ENCODE measurements at places on chromosomes 7 and 10. TPM values are rescaled to one million over a fixed set of nuclear protein-coding genes. Genes with fewer than 3 reads are reported as not detected.

The ITPRID1 gene
- total RNA-seq, result not detected

DNA sequence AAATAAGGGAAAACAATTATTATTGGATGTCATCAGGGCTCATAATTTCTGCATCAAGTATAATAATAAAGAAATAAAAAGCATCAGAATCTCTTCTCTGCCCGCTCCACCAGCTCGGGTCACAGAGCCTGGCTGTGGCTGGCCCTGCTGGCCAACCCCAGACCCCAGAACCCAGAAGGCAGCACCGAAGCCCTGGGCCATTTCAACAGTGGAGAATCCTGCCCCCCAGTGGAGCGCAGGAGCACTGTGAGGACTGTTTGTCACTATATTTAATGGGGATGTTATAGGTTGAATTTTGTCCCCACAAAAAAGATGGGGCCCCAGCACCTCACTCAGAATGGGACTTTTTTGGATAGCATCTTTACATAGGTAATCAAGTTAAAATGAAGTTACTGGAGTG, 27.3 kb downstream of the DENND11 start:
- DNase-seq, result no peak

DNA sequence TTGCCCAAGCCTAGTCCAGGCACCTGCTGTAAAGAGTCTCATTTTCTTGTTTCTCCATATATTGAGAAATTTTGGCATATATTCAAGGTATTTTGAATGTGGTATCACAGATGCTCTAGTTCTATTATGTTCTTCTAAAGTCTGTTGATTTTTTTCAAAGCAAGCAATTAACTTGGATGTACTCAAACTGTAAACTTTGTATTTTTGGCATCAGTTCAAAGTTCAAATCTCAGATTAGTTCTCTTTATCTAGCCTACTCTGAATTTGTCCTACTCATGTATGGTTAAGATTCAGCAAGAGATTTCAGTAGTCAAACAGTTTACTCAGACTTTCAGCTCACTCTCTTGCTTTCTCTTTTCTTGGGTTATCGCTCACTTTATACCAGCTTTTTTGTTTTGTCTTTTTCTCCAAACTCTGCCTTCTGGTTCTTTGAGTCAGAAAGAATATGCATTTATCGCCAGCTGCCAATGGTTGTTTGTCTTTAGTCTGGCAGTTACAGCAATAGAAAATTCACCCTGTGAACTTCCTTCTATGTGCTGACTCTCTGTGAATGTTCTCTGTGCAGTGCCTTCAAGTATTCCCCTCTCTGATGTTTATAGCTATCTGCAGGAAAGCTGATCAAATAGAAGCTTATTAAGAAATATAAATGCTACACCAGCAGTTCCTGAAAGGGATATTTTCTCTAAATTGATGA, 56.0 kb downstream of the ANKRD7 start:
- DNase-seq, result no peak

The ENTPD7 gene
- total RNA-seq, result 1.5 TPM

DNA sequence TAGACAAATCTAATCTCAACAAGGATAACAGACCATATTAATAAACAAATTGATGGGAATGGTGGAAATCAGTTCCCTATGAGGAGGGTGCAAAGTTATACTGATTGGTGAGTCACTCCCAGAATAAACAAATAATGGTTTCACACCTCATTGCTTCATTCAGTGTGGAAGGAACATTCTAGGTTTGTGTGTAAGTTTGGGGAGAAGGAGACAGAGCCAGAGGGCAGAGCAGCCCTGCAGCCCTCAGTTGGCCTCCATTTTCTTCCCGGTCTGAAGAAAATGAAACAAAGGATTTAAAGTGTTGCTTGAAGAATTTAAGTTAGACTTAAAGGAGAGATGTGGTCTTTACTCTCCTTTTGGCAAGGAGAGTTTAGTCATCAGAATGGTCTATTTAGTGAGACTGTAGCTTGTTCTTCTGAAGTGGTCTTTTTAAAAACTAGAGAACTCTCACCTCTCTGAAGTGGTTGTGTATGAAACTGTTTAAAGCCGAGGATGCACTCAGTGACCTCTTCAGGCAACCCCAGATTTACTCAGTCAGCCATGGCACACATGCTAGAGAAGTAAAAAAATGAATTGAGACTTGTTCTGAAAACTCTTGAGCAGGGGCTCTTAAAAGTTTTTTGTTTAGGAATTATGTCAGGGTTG, 27.2 kb downstream of the IKZF1 start:
- DNase-seq, result no peak

DNA sequence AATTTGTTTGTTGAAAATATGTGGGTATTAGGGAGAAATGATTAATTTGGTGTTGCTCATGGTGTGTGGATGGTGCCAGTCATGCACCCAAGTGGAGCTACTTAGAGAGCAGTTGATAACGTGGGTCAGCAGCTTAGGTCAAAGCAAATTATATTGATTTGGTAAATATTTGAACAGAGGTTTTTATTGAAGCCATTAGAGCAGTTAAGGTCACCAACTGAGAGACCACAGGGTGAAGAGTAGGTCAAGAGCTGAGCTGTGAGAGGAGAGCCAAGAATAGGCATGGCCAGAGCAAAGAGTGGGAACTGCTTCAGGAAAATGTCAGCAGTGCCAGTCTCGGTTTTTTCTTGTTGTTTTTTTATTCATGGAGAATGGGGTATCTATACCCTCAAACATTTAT, 97.9 kb downstream of the TMEM168 start:
- no peak for DNase-seq

DNA sequence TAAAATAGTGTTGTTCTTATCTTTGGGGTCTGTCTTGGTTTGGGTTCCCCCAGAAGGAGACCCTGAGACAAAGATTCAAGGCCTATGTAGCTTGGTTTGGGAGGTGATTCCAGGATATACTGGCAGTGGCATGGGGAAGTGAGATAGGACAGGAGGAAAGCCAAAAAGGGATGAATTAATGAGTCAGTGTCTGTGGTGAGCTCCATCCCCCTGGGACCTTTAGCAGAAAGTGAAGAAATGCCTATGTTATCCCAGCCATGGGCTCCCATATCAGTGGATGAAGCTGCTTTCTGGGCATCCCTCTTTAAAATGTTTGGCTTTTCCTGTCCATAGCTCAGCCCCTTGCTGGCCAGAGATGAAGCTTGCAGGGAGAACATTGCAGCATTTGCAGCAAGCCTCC, 217.0 kb upstream of the CTBP2 start:
- DNase-seq, result no peak

DNA sequence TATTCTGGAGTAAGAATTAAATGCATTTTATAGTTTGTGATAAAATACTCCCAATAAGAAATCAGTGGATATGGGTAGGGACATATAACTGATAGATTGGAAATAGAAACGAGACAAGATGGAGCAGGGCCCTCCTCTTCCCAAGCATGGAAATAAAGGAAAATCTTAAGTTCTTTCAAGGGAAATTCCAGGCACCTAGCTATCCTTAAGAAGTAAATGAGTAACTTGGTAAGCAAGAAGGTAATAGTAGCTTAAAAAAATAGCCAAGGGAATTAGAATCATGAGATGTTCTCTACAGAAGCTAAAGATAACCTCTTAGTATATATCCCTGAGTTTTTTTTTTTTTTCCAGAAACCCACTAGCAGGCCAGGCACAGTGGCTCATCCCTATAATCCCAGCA, 105.5 kb upstream of the FAM3C start:
- no peak for DNase-seq

GRCh38 chr7:140206616-140207389, 30.0 kb upstream of the KDM7A start:
- no peak for DNase-seq

- no peak for DNase-seq
Observed at GRCh38 chr7:125255810-125256209, 326.2 kb upstream of the POT1 start.

DNA sequence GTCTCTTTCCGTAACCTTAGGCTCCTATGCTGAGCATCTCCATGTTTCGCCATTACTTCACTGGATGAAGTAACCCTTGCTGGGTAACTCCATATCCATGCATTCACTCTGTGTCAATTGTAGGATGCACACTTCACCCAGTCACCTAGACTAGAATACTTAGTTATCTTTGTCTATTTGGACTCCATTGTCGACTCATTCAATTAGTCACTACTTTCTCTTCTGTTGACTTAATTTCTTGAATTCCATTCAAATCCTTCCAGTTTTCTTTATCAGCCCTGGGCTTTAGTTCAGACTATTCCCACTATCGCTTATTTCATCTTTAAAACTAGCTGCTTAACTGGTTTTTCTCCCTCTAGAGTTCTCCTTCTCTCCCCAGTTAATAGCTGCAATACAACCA, 111.3 kb upstream of the TNS3 start:
- DNase-seq, result no peak

- DNase-seq, result no peak
Observed at GRCh38 chr7:83038787-83039186, 123.9 kb downstream of the PCLO start.

The EXOSC1 gene
- total RNA-seq, result 30.2 TPM

The HTR5A gene
- not detected for total RNA-seq

DNA sequence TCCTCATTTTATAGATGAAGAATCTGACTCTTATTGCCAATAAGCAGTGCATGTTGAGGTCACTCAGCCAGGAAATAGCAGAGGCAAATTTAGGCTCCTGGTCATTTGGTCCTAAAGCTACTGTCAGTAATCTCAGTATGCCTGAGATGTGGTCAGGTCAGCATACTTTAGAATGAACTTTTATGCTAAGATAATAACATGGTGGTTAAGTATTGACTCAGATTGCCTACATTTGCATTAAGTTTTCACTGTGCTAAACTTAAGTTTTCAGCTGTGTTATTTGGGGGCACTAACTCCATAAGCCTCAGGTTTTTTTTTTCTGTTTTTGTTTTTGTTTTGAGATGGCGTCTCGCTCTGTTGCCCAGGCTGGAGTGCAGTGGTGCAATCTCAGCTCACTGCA, 35.9 kb upstream of the CCSER2 start:
- DNase-seq, result no peak

DNA sequence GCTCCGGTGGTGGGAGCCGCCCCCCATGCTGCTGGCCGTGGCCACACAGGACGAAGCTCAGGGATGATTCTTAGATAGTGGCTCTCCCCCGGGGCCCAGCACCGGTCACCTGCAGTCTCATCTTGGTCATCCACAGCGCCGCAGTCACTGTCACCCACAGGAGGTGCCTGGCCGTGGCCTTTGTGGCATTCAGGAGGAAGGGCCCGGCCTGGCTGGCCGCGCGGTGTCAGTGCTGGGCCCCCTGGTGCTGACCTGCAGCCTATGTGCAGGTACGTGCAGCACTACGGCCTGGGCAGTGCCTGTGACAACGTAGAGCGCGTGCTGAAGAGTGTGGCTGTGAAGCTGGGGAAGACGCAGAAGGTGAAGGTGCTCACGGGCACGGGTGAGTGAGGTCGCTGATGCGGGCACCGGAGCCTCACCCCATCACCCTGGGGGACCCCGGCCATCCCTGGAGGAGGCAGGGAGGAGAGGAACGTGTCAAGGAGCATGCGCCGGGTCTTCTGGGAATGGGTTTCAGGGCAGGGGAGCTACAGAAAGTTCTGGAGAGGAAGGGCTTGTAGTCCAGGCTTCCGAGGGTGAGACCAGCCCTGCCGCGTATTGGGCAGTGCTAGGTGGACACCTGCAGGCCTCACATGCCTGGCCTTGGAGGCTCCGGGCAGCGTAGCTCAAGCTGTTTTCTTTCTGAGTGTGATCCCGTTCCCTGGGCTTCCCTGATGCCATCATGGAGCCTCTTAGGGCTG, 5.0 kb downstream of the SPRN start:
- DNase-seq, result no peak

DNA sequence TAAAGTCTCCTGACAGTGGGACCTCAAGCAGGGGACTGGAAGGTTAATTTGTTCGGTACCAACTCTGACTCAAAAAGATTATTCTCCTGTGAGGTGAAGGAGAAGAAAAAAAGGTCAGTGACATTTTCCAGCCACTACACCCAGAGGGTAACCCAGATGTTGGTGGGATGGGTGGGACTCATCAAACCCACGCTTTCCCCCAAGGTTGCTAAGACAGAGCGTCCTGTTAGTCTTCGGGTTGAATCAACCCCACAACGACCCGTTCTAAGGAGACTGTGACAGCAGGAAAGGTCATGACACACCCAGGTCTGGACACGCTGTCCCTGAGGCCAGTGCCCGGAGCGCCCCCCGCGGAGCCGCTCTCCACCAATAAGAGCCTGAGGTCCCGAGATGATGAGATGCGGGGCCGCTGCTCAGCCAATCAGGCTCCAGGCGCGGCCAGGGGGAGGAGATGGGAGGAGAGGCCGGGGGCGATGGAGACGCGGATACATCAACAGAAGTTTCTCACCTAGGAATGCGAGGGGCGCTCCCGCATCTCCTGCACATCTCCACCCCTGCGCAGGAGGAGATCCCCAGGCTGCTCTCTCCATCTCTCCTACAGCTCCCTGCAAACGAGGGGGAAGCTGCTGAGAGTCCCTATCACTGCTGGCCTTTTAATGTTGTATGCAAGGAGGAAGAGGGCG, at the start of gene WNT16:
Gene WNT16, plus strand, starts transcription at position 493 of the 683 bp plus-strand sequence. CDS start 293 bp downstream, outside the sequence.
- no peak for DNase-seq

DNA sequence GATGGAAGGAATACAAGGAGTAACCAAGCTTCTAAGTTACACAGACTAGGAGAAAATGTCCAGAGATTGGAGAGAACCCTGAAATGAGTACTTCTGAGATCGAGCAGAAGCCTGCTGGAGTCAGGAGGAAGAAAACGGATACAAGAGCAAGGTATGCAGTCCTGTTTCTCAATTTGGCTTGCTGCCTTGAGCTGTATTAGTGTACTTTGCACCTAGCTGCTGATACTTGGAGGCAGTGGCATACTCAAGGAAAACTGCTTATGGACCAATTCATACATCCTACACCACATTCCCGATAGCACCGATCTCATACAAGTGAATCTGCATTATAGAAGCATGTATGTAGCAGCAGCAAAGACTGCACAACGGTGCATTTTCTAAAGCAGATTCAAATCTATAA, 14.4 kb downstream of the PIP4K2A start:
- no peak for DNase-seq

DNA sequence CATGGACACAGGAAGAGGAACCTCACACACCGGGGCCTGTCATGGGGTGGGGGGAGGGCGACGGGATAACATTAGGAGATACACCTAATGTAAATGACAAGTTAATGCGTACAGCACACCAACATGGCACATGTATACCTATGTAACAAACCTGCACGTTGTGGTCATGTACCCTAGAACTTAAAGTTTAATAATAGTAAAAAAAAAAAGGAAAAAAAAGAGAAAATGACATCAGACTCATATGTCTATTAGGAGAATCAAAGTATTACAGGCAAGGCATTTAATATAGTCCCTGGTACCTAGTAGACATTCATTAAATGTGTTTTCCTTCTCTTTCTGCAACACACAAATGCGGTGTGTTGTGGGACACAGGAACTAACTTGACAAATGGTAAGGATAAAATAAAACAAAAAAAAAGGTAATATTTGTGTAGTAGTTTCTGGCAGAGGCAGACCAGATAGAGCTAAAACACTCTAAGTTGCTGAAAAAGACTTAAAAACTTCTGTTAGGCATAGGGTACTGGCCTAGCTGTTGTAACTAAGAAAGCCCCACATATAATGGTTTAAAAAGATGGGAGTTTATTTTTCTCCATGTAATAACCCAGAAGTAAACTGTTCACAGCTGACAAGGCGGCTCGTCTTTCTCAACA, 68.8 kb downstream of the NAMPT start:
- DNase-seq, result no peak

GRCh38 chr7:105101864-105102263, 87.9 kb downstream of the KMT2E start:
- no peak for DNase-seq

- no peak for DNase-seq
Observed at GRCh38 chr7:106128836-106129235, 16.7 kb upstream of the SYPL1 start.

All from CD8-positive, alpha-beta T cell (primary cell).